ENCODE measurements at places on chromosomes 1 and 21. TPM values are rescaled to one million over a fixed set of nuclear protein-coding genes. Genes with fewer than 3 reads are reported as not detected.
A peak's percentile ranks its signal among the peaks of the same experiment; 100 is the strongest.

DNA sequence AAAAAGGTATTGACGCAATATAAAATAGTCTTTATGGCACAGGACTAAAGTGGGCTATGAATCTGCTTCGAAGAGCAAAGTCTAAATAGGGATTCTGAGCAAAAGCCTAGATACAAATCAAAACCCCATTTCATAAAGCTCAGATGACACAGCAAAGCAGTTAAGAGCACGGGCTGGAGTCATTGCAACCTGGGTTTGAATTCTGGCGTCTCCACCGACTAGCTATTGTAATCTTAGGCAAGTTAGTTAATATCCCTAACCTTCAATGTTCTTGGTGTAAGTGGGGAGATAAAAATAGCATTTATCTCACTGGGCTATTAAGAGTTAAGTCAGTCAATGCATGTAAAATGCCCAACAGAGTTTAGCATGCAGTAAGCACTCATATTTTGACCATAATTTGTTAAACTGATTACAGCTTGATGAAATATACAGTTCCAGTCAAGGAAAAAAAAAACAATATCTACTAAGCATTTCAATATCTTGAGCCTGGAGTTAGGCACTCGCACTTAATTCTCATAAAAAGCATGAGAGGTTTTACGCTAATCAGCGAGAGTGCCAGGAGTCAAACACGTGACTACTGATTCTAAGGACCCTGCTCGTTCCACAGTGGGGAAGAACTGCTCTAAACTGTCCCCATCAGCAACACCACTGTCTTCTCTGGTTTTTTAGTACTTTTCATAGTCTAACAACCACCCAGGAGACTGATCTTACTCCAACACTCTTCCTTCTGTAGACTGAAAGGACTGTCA, 75.5 kb downstream of the JAK1 start:
- peaks cover 22% of the 10 kb centered on the region for H3K4me1 ChIP-seq
- H3K27ac ChIP-seq, result no peak overlapping the region
- no peaks in the 10 kb centered on the region for H3K27me3 ChIP-seq
- DNase-seq, result no peak

GRCh38 chr1:201459775-201460174, 9.2 kb downstream of the PHLDA3 start:
- no peak for DNase-seq
- H3K27me3 ChIP-seq, result no peaks in the 10 kb centered on the region
- no peak overlapping the region for H3K4me3 ChIP-seq

DNA sequence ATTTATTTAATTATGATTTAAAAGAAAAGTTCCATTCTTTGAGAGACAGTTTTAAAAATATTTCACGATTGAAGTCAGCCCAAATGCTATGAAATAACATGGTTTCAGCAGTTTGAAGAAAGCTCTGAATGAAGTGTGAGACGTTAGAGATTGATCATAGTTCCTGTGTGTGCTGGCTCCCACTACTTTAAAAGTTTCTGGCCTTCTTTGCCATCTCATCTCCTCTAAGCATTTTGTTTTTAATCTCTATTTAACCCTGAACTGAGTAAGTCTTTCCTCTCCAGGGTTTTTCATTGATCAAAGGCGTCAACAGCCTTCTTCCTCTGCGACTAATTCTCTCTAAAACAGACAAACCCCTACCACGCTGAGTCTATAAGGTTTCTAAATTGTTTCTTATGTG, 225.3 kb upstream of the B3GALT2 start:
- H3K27ac ChIP-seq, result no peak overlapping the region
- no peak for DNase-seq
- H3K4me1 ChIP-seq, result peaks cover 8% of the 10 kb centered on the region
- H3K36me3 ChIP-seq, result no peaks in the 10 kb centered on the region
- no peak overlapping the region for H3K4me3 ChIP-seq
- H3K27me3 ChIP-seq, result no peaks in the 10 kb centered on the region

The C1orf35 gene
- total RNA-seq, result 24.7 TPM

- no peaks in the 10 kb centered on the region for H3K4me1 ChIP-seq
- H3K27me3 ChIP-seq, result no peaks in the 10 kb centered on the region
- no peak for DNase-seq
- H3K27ac ChIP-seq, result no peak overlapping the region
Measured at GRCh38 chr1:63955370-63956145, 181.7 kb downstream of the ROR1 start.

The TMEM82 gene
- total RNA-seq, result not detected

- no peak overlapping the region for H3K27ac ChIP-seq
- peak; percentile 20 for DNase-seq
- H3K4me3 ChIP-seq, result no peak overlapping the region
- no peaks in the 10 kb centered on the region for H3K36me3 ChIP-seq
- H3K4me1 ChIP-seq, result no peaks in the 10 kb centered on the region
Measured at GRCh38 chr1:234781241-234782065, 171.5 kb upstream of the IRF2BP2 start.

DNA sequence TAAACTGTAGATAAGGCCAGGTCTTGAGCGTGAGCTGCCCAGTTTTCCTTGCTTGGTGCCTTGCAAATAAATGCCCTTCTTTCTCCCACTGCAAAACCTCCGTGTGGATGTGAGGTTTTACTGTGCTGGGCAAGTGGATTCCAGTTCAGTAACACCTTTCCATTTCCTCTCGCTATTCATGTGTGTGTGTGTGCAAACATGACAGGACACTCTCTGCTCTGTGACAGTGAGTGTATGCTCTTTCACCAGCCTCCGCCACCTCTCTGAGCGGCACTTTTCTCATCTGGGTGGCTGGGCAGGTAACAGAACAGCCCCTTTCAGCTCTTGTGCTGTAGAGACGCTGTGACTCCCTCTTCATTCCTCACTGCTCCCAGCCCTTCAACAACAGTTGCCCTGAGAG, 23.9 kb downstream of the CNIH3 start:
- no peaks in the 10 kb centered on the region for H3K27me3 ChIP-seq
- DNase-seq, result no peak
- no peak overlapping the region for H3K4me3 ChIP-seq
- no peaks in the 10 kb centered on the region for H3K4me1 ChIP-seq
- no peaks in the 10 kb centered on the region for H3K36me3 ChIP-seq
- H3K27ac ChIP-seq, result no peak overlapping the region

The ADCY10 gene
- total RNA-seq, result 0.23 TPM

GRCh38 chr1:19387045-19387467, 74.9 kb downstream of the SLC66A1 start:
- no peaks in the 10 kb centered on the region for H3K27me3 ChIP-seq
- no peak overlapping the region for H3K27ac ChIP-seq
- H3K4me3 ChIP-seq, result no peak overlapping the region
- peaks cover 39% of the 10 kb centered on the region for H3K4me1 ChIP-seq
- H3K36me3 ChIP-seq, result no peaks in the 10 kb centered on the region

GRCh38 chr1:55138823-55139222, 76.3 kb downstream of the USP24 start:
- no peak overlapping the region for H3K4me3 ChIP-seq
- H3K27me3 ChIP-seq, result no peaks in the 10 kb centered on the region
- DNase-seq, result no peak
- no peaks in the 10 kb centered on the region for H3K36me3 ChIP-seq

DNA sequence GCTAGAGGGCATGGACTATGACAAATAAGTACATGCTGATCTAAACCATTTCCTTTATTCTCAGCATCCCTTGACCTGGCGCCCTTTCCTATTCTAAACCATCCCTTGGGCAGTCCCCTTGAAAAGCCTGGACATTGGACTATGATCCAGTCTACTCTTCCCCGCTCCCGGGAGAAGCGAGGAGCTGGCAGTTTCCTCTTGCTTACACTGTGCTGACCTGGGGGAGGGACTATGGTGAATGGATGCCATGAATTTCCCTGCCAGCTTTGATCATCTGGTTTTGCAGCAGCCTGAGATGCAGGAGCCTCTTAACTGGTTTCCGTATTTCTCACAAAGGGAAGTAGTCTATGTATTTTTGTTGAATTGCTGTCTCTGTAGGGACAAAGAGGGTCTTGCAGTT, 121.7 kb downstream of the KIF26B start:
- no peak for DNase-seq
- no peak overlapping the region for H3K27ac ChIP-seq
- H3K36me3 ChIP-seq, result no peaks in the 10 kb centered on the region
- H3K27me3 ChIP-seq, result no peaks in the 10 kb centered on the region
- H3K4me1 ChIP-seq, result no peaks in the 10 kb centered on the region

GRCh38 chr1:187987236-187987776, 1158.6 kb downstream of the PLA2G4A start:
- no peak for DNase-seq
- H3K4me1 ChIP-seq, result no peaks in the 10 kb centered on the region
- no peak overlapping the region for H3K27ac ChIP-seq
- H3K4me3 ChIP-seq, result no peak overlapping the region
- H3K27me3 ChIP-seq, result no peaks in the 10 kb centered on the region
- H3K36me3 ChIP-seq, result no peaks in the 10 kb centered on the region

DNA sequence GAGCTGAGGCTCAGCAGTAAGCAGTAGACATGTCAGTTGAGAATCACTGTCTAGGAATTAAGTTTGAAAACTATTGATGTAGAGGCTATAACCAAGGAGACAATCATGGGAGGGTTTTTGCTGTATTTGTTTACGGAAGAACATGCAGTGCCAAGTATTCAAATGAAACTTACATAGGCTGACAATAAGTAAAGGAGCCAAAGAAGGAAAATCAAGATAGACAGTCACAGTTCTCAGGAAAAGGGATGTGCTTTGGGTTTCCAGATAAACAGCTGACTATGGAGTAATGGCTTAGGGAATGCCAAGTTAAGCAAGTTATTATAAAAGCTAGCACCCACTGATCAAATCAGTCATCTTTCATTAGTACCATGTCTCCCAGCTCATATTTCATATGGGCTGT, 21.5 kb downstream of the GNG12 start:
- H3K4me3 ChIP-seq, result no peak overlapping the region
- no peaks in the 10 kb centered on the region for H3K27me3 ChIP-seq
- H3K36me3 ChIP-seq, result no peaks in the 10 kb centered on the region
- H3K27ac ChIP-seq, result no peak overlapping the region
- no peaks in the 10 kb centered on the region for H3K4me1 ChIP-seq
- DNase-seq, result no peak

The MARK1 gene
- 2.3 TPM for total RNA-seq

DNA sequence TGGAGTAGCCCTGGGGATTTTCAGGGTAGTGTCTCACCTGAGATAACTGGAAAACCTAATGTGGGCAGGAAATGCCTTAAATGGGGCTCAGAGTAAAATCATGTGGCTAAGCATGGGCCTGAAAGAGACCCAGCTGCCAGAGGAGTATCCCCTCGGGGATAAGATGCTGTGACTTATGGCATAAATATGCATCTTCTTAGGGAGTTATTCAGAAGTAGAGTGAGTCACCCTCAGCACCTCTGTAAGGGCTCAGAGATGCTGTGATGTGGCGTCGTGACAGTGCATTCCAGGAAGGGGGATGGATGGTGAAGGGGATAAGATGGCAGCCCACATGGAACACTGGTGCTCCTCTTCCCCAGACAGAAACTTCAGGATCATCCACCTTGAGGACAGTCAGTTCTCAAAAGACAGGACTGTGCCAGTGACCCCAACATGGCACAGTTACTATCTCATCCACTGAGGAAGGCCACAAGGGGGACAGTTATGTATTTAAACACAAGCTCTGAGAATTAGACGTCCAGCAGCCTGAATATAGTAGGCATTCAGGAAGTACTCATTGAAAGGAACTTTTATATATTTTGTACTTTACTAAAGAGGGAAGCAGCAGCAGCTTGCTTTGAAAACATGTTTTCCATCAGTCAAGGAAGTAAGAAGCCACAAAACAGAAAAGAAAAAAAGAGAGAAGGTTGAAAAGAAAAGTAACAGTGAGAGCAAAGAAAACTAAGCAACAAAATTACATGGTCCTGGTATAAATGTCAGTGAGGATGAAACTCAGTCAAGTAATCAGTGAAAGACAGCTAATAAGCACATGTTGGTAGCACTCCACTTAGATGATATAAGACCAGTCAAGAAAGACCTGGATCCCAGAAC, 8.3 kb downstream of the IL24 start:
- DNase-seq, result no peak
- H3K27ac ChIP-seq, result no peak overlapping the region
- H3K36me3 ChIP-seq, result no peaks in the 10 kb centered on the region
- no peak overlapping the region for H3K4me3 ChIP-seq
- H3K4me1 ChIP-seq, result peaks cover 4% of the 10 kb centered on the region

DNA sequence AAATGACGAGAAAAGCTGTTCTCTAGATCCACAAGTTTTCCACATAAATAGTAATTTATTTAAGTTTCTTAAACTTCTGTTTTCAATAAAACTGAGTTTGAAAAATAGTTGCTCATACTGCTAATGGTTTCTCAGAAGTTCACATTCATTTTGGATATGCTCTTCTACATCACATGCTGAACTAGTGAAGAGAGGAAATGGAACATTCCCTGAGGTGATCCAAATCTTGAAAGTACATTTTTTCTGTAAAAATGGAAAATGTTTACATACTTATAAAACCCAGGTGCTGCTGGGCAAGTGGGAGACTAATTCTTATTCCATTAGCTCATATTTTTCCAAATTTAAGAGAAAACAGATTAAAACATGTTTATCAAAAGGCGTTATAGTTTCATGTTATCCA, 111.7 kb downstream of the ADGRL4 start:
- DNase-seq, result no peak
- H3K27ac ChIP-seq, result no peak overlapping the region
- H3K4me1 ChIP-seq, result no peaks in the 10 kb centered on the region
- no peaks in the 10 kb centered on the region for H3K27me3 ChIP-seq

All from ovary (tissue), 10 donors.